NCI-H187 (cell line): ENCODE measurements at places on chromosomes 6 and 20.

GRCh38 chr20:37933786-37934633, 31.1 kb downstream of the VSTM2L start:
- no peak for DNase-seq

- DNase-seq = no peak
Measured at GRCh38 chr20:46307999-46308257, 370 bp downstream of the CDH22 start.

- DNase-seq = no peak
Measured at GRCh38 chr6:12291839-12292604, 1.9 kb downstream of the EDN1 start.

GRCh38 chr6:151690768-151691562, 116.5 kb upstream of the ESR1 start:
- no peak for DNase-seq

DNA sequence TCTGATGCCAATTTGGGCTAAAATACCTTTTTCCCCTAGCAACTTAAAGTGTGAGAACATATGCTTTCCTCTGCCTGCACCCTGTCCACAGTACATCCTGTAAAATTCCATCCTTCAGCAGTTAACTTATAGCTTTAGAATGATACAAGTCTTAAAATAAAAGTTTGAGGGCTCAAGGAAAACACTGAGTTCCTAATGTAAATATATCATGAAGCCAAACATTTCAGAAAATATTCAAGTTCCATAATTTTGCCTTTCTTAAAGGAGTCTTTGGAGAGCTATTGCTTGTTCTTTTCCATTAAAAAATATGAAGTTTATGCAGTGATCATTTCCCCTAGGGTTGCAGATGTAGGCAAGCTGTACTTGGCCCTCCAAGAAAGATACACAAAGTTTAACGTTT, 303.8 kb downstream of the COL12A1 start:
- no peak for DNase-seq

DNA sequence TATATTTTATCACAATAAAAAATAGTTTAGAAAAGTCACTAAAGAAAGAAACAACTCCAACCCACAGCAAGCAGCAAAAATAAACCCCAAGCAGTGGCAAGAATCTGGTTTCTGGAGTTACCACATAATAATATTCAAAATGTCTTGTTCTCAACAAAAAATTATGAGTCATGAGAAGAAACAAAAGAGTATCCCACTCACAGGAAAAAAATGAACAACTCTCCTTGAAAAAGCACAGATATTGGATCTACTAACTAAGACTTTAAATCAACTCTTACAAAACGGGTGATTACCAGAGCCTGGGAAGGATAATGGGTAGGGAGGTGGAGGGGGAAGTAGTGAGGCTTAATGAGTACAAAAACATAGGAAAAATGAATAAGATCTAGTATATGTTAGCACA, 425.6 kb downstream of the PLCB1 start:
- no peak for DNase-seq

- DNase-seq = no peak
Measured at GRCh38 chr20:20360464-20360863, 7.4 kb upstream of the INSM1 start.

- no peak for DNase-seq
Measured at GRCh38 chr6:78947962-78948361, 80.6 kb downstream of the IRAK1BP1 start.

- no peak for DNase-seq
Measured at GRCh38 chr6:139536751-139537617, 162.5 kb upstream of the CITED2 start.

GRCh38 chr6:157020881-157021343, 243.7 kb downstream of the ARID1B start:
- DNase-seq = no peak

- DNase-seq = no peak
Measured at GRCh38 chr20:40848526-40848925, 159.5 kb upstream of the MAFB start.

GRCh38 chr6:169162752-169163407, 90.8 kb downstream of the THBS2 start:
- DNase-seq = no peak

GRCh38 chr6:112338166-112338709, 8.9 kb upstream of the RFPL4B start:
- DNase-seq = no peak

DNA sequence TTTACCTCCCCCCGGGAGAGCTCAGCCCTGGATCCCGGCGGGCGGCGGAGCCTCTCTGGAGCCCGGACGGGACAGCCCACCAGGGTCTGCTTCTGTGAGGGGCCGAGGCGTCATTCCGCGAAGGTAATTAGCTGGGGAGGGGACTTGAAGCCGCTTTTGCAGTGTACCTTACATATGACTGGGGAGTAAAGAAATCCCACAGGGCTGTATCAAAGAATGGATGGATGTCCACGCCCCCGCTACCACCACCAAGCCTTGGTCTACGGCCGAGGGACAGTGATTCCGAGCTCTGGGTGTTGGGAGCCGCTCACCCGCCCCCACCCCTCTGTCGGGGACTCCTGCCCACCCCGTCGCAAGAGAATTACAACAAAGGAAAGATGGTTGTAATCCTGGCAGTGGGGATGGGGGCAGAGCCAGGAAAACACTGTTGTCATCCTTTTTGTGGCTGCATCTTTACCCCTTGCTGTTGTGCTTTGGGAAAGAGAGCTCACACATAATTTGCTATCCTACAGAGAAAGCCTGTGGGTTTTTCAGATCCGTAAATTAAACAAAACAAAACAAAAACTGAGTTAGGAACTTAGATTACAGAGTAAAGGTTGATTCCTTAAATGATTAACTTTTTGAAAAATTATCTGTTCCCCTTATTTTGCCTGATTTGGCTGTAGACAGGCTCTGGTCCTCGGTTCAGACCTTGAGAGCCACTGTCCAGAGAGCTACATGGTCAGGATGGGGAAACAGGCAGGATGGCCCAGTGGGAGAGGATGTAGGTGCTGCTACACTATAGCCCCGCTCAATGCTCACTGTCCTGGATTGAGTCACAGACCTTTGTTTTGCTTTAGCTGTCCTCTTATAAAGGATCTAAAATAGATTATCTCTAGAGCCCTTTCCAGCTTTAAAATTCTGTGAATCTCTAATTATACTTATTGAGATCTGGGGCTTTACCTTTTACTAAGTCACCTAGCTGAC, 997 bp upstream of the FBXO30 start:
- DNase-seq = no peak

DNA sequence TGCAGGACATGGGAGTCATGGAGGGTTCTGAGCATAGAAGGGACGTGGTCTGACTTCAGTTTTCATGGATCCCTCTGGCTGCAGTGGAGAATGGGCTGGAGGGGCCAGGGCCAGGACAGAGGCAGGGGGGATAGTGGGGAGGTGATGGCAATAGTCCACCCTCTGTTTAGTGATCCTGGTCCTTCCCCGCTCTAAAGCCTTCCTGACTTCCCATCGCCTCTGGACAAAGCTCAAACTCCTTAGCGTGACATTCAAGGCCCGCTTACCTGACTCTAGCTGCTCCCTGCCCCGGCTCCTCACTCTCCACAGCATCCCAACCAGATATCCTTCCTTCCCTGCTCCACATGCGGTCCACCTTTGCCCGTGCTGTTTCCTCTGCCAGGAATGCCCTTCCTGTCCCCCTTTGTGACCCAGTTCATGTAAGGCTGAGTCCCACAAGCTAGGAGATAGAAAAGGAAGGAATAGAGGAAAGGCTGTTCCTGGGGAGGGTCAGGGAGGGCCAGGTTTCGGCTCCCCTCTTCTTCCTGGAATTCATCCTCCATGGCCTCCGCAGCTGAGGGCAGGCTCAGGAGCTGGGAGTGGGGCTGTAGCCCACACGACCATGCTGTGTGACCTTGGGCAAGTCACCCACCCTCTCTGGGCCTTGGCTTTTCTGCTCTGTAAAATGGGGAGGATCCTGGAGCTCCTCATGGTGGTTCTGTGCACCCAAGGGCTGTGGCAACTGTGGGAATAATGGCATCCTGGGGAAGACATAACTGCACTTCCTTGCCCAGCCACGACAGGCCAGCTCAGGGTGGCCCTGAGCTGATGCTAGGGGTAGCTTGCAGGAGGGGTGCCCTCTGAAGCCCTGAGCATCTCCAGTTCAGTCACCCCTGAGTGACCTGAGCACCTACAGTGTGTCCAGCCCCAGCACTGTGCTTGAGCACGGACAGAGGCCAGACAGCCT, 116.1 kb downstream of the CEBPB start:
- no peak for DNase-seq

DNA sequence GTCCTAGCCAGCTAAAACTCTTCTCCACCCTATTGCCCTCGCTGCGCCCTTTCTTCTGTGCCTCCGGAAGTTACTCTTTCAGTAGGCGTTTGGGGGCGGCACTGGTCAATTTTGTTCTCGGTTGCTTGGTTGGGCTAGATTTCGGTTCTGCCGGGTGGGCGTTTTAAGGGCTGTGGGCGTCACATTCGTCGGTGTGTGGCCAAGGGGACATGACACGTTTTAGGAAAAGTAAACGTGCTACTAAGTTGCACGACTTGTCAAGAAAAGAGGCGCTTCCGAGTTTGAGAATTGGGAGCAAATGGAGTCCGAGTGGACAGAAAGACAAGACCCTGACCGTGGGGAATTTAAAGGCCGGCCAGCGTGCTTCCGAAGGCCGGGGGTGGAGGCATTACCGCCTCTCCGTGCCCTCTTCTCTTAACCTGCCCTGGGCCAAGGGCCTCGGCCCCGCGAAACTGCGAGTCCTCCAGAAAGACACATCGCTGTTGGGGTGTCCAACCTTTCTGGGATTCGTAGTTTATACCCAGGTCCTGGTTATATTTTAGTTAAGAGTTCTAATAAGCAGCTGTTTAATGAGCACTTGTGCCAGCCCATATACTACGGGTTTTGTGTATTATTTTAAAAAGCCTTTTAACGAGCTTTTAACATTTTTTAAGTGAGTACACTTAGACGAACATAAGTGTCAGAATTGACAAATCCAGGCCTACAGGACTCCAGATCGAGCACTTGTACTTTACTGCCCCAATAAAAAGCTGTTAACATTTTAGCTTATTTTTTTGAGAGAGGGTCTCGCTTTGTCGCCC, 664 bp upstream of the BAG6 start:
- DNase-seq = peak; percentile 90

GRCh38 chr6:157657754-157658153, 165.3 kb upstream of the SNX9 start:
- DNase-seq = no peak

DNA sequence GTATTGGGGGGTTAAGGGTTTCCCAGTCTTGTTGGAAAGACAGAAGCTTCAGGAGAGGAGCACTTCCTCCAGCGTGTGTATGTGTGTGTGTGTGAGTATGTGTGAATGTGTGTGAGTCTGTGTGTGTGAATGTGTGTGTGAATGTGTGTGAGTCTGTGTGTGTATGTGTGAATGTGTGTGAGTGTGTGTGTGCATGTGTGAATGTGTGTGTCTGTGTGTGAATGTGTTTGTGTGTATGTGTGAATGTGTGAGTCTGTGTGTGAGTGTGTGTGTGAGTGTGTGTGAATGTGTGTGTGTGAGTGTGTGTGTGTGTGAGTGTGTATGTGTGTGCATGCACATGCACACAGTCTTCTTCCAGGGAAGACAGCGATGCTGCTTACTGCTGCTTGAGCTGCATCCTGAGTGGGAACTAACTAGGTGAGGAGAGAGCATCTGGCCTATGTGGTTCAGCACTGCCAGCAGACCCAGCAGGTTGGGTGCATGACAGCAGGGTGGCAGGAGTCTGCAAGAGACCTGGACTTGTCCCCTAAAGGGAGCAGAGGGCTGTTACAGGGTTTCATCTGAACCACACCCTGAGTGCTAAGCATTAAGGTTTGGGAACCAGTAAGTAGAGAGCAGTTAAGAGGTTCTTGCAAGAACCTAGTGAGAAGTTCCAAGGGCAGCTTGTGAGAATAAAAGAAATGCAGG, 22.7 kb upstream of the CCND3 start:
- no peak for DNase-seq

DNA sequence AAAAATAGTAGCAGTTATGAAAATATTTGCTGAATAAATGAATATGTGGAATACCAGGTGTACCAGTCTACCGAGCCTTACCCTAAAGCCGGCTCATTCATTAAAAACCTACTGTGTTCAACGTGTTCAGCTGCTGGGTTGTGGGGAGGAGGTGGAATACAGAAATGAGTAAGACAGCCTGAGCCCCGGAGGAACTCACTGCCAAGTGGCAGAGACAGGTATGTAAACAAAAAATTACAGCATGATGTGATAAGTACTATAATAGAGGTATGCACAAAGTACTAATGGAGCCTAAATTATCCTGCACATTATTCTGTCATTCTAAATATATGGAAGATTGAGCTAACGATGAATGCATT, 6.8 kb upstream of the ADTRP start:
- DNase-seq = no peak

DNA sequence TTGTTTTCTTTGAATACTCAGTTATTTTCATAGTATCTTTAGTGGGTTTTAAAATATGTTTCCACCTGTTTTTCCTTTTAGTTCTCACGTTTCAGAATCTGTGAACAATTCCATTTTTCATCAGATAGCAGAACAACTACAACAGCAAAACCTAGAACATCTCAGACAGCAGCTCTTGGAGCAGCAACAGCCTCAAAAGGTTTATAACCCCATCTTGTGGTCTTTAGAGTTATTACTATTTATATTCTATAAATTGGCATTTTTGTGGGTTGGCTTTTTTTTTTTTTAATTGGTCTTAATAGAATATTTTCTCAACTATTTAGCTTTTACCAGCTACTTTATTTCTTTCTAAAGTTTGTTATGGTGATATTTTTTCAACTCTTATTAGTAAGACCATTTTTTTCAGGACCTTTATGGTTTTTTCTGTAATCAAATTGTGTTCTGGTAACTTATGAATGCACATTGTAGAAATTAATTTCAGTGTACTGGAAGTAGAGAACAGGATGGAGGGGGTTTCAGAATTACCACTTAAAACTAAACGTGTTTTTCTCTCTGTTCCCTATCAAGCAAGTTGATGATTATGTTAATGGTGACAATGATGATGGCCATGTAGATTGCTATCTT, 72.2 kb downstream of the SCAF8 start:
- no peak for DNase-seq
